ENCODE measurements at places on chromosomes 1 and 21. TPM values are rescaled to one million over a fixed set of nuclear protein-coding genes. Genes with fewer than 3 reads are reported as not detected.

DNA sequence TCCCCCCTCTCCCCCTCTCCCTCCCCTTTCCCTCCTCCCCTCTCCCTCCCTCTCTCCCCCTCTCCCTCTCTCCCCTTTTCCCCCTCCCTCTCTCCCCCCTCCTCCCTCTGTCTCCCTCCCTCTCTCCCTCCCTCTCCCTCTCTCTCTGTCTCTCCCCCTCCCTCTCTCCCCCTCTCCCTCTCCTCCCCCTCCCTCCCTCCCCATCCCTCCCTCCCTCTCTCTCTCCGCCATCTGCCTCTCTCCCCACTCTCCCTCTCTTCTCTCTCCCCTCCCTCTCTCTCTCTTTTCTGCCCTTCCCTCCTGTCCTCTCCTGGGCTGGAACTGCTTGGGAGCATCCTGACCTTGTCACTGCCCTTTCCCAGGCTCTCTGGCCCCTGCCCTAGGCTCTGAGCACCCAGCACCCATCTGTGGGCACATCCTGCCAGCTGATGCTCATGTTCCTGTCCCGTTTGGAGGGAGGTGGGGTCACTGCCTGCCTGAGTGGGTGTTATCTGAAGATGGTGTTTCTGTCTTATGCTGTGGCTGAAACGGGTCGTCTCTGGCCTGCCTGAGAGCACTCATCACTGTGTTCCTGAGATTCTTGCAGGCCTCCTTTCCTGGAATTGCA lies 10.8 kb downstream of the FTCD start:
- DNase-seq = no peak

DNA sequence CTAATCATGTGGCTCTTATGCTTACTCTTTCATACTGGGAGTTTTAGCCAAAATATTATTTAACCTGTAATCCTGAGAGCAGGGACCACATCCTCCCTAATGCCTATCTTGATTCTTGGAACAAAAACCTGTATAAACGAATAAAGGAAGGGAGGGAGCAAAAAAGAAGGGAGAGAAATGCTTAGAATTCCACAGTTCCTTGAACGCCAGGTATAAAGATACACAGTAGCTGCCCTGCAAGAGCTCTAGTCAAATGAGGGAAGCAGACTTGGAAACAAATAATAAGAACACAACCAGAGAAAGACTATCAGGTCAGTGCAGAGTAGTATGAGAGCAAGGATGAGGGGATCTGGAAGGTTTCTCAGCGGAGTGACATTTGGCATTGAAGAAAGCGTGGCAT lies 116.3 kb downstream of the SLC30A10 start:
- DNase-seq = no peak

DNA sequence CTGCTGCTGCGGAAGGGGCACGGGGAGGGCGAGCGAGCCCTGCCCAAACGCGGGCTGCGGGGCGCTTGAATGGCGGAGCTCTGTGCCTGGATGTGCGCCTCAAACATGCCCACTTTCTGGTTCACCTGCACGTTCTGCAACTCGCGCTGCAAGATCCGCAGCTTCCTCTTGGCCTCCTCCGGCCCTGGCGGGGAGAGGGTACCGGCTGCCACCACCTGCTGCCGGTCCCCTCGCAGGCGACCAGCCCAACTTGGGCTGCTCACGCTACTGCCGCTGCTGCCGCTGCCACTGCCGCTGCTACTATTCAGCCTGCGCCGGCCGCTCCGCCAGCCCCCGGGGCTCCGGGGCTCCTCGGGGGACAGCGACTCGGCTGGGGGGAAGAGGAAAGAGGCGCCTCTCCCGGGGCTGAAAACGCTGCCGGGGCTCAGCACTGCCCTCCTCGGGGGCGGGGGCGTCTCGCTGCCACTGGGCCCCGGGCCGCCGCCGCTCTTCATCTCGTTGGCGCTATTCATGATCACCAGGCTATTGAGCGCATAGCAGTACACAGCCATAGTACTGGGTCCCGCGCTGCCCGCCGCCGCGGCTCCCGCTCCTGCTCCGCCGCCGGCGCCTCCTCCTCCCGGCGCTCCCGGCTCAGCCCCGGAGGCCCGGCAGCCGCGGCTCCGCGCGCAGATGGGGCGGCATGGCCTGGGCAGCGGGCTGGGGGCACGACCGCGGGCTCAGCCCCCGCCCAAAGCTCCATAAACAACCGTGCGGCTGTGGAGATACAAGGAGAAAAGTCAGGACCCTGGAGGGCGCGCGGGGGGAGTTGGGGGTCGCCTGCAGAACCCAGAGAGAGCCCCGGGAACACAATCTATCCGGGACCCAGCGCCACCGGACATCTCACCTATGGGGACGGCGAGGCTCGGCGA lies 1.9 kb downstream of the ITPKB start:
- DNase-seq = peak; percentile 25

DNA sequence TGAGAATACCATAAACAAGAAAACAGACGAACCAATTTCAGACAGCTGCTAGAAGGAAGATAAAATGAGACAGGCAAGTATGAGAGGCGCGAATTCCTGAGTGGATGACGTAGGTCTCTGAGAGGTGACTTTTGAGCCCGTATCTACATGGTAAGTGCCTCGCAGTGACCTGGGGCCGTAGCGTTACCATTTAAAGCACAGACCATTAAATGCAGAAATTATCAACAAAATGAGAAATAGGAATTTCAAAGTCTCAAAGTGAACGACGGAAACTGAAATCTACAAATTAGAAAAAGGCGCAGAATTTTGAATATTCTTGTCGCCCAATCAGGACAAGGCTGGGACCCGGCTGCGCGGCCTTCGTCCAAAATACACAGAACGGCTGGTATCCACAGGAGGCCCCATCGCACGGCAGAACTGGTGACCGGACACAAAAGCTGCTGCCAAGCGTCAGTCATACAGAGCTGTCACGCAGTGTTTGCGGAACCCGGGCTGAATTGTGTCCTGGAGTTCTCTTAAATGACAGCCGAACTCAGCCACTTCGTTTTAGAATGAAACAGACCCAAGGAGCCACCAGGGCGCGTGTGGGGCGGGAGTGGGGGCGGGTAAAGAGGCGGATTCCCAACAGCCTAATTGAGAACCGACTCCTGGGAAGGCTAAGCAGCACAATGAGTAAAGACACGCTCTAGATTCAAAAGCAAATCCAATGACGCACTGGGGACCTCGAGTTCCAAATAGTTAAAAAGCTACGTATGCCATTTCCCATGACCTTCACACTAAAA lies 13.8 kb upstream of the BOLA1 start:
- peak; percentile 98 for DNase-seq

GRCh38 chr1:162987866-162988265 lies 81.3 kb upstream of the RGS4 start:
- no peak for DNase-seq

DNA sequence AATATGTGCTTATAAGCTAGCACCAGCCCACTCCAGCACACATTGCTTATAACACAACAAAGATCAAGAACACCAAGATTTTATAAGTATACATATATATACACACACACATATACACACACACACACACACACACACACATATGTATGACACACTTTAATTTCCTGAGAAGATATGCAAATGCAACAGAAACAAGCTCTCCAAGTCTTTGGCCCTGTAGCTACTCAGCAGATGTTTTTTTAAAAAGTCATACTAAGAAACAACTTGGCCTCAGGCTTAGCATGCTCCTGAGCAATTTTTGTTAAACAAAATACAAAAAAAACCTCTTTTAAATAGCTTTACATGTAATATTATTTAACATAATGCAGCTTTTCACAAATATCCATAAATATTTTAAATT lies 11.1 kb downstream of the TNFSF18 start:
- DNase-seq = no peak

- no peak for DNase-seq
Measured at GRCh38 chr1:154520333-154520732, 18.1 kb upstream of the SHE start.

DNA sequence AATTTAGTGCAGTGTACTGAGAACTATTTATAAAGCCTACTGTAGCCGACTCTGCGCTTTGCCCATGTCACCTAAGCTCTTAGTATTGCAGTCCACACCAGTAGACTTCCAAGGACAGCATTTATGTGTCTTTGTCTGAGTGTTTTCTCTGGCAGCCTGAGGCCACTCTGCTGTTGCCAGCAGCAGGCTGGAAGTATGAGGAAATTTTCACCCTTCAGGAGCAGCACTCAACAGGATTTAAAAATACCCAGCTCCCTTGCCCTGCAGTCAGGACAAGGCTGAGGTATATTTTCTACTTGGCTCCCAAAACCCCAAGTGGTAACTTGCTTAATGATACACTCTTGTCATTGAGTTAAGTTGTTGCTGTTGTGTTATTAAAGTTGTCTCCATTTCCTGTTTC lies 230.1 kb downstream of the SRGAP2C start:
- DNase-seq = no peak

UBXN10 gene
- total RNA-seq = 0.81 TPM

DNA sequence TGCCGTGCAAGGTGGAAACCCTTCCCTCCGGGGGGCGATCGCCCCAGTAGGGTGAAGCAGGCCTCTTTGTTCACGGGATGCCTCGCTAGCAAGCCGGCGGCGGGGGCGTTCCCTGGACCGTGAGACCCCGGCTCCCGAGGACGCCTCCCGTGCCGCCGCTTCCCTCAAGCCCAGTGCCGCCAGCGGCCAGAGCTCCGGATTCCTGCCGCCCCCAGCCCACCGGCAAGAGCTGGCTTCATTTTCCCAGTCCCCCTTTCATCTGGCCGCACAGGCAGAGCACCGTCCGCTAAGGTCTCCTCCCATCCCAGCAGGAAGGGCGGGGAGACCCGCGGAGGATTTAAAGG lies 16.3 kb downstream of the IER5 start:
- DNase-seq = no peak

DNA sequence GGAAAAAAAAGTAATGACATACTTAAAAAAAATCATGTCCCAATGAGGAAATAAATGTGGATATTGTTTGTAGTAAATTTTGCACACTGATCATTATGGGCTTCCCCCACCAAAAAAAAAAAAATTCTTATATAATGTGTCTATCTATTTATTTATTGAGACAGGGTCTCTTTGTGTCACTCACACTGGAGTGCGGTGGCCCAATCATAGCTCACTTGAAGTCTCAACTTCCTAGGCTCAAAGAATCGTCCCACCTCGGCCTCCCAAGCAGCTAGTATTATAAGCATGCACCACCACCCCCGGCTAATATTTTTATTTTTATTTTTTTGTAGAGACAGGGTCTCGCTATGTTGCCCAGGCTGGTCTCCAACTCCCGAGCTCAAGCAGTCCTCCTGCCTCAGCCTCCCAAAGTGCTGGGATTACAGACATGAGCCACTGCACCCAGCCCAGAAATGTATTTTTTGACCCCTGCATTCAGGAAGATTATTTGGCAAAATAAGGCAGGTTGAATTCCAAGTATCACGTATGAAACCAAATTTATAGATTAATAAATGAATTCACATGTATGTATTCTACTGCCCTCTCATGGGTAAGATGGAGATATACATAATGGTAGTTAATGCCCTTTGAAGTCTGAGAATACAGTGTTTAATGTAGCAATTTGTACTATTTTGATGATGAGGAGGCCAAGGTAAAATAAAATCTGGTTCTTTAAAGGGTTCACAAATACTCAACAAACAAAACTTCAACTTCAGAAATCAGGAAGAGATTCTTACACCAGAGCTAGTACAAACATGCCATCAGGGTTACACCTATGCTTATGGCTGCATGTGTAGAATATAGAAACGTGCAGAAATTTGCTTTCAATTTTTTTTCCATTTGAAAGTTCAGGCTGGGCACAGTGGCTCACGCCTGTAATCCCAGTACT lies 1.4 kb upstream of the DENND2C start:
- DNase-seq = no peak

DNA sequence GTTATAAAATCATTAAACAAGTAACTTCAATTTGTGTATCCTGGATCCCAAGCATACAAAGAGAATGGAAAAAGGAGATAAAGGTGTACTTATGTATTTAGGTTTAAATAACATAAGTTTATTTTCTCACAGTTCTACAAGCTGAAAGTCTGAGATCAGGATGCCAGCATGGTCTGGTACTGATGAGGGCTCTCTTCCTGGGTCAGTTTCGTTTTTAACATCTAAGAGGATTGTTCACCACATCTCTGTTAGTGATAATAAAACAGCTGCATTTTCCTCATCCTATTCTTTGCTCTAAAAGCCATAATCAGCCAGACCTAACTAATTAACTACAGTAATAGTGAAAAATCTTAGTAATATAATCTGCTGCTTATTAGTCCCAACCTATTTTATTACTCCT lies 5.2 kb downstream of the EGLN1 start:
- DNase-seq = no peak

OVAAL gene
- total RNA-seq = not detected

DNA sequence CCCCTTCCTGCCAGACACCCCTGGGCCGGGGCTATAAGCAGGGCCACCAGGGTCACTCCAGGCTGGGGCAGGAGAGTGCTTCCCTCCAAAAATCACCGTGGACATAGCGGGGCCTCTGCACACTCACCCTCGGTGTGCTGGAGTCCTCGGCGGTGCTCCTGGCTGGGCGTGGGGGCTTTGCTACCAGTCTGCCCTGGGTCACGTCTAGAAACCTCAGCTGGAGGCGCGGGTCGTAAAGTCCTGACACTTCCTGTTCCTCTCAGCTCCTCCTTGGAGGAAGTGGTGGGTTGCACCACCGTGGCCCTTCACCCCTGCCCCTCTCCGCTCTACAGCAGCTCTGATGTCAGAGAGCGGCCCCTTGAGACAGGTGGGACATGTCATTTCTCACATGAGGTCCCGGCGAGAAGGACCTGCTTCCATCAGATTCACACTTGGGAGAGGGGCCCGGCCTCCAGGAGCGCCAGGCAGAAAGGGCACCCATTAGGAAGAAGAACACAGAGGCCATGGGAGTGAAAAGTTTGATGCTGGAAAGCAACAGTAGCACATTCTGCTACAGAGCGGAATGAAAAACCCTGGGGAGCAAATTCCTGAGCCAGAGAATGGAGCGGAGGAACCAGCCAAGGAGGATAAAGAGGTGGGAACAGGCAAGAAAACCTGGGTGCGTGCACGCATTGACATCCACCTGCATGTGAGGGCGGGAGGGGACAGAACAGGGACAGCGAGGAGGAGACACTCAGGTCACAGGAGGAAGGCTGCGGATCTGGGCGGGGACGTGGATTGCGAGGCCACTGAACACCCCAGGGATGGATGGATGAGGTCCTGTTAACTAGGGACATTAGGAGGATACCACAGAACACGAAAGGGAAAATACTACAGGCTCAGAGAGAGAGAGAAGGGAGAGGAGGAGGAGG lies at the start of gene ITGB2:
TSS of gene ITGB2 (minus strand) at position 206 of the 911 bp plus-strand sequence. CDS start 10,117 bp downstream, outside the sequence.
- DNase-seq = no peak

DNA sequence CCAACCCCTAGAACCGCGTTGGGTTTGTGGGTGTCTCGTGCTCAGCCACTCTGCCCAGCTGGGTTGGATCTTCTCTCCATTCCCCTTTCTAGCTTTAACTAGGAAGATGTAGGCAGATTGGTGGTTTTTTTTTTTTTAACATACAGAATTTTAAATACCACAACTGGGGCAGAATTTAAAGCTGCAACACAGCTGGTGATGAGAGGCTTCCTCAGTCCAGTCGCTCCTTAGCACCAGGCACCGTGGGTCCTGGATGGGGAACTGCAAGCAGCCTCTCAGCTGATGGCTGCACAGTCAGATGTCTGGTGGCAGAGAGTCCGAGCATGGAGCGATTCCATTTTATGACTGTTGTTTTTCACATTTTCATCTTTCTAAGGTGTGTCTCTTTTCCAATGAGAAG lies 18.7 kb downstream of the TFF3 start:
- no peak for DNase-seq

- DNase-seq = peak; percentile 93
Measured at GRCh38 chr1:202315576-202316168, 26.1 kb downstream of the UBE2T start.

OLIG2 gene
- not detected for total RNA-seq

All from lower leg skin (tissue), 4 donors.